Activated CD8-positive, alpha-beta memory T cell treated with anti-CD3 and anti-CD28 coated beads for 1 hour (primary cell): ENCODE measurements at places on chromosomes 2 and 18.

- DNase-seq: no peak
These were observed 532.3 kb downstream of the SLC4A3 start for GRCh38 chr2:220159738-220160137.

- DNase-seq: no peak
These were observed 28.1 kb upstream of the PTPN2 start for GRCh38 chr18:12911929-12912703.

DNA sequence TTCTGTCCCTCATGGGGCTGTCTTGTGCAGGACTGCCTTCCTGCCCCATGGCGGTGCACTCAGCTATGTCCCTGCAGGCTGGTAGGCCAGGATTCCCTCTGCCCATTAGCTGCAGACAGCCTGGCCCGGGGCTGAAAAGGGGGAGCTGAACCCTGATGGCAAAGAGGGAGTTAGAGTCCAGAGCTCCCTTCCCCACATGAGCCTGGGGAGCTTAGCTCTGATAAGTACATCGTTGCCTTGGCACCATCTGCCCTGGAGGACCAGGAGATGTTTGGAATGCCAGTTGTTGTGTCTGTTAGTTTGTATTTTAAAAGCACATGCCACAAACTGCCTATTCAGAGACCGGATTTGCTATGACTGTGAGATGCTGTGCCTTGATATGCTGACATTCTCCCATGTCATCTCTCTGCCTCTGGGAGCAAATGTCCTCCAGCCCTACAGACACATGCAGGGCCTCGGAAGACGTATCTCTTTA, 65.1 kb upstream of the AFF3 start:
- no peak for DNase-seq

- DNase-seq: no peak
These were observed 29.5 kb downstream of the RAB31 start for GRCh38 chr18:9737472-9738121.

DNA sequence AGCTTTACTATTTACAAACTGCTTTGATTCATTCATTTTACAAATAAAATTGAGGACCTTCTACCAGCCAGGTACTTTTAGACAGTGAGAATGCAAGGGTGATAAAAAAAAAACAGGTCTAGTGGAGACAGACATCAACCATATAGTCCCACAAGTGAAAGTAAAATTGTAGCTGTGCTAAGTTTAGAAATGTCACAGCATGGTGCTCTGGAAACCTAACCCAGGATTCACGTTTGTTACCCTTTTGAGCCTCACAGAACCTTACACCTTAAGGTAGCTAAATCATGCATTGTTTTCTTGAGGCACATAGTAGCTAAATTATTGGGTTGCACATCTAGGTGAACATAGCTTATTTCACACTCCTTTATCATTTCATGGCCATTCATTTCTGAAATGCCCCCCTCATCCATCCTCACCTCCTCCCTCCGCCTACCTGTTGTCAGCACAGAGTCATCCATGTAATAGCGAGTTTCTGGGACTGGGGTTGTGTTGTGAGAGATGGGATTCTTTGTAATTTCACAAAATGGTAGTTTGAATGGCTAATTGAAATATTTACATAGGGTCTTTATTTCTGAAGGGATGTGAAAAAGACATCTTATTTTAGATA, 7.1 kb downstream of the MTA3 start:
- DNase-seq: no peak

DNA sequence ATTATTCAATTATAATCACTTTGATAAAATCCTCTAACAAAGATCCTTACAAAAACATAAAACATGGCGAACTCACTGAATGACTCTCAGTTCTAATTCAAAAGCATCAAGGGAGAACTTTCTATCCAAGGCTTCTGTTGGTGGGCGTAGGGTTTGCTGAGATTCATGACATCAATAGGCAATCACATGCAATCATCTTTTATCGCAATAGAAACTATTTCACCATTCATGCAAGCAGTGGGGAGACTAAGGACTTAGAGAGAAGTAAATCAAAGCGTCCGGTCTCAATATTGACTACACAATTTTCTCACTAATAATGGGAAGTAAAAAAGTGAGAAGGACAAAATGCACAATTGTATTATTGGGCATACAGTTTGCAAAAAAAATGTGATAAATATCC, 168.7 kb downstream of the SCG2 start:
- no peak for DNase-seq

DNA sequence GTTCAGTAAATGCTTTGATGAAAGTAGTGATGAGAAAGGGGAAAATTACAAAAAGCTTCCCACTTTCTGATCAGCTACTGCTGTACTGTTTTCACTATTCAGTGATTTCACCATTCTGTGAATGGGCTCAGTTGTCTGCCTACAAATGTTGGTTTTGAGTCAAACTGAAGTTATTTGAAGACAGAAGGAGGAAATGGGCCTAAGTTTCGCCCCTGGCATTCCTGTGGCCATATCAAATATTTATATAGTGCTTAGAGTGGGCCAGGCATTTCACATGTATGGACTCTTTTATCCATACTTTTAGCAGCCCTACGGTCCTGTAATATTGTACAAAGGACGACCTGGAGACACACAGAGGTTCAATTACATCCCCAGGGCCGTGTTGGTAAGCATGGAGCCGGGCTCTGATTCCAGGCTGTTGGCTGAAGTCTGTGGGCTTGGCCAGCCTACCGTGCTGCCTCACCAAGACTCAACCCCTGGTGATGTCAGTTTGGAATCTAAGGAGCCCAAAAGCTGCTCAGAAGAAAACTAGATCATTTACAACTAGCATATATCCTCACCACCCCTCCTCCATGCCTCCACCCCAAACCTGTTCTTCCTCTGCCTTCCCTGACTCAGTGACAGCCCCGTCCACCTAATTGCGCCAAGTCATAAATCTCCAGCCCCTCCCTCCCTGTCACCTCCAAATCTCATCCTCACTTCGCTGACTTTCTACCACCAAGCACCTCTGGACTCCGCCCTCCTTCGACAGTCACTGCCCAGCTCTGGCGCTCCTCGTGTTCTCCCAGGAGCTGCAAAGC, 10.1 kb upstream of the GRHL1 start:
- no peak for DNase-seq

DNA sequence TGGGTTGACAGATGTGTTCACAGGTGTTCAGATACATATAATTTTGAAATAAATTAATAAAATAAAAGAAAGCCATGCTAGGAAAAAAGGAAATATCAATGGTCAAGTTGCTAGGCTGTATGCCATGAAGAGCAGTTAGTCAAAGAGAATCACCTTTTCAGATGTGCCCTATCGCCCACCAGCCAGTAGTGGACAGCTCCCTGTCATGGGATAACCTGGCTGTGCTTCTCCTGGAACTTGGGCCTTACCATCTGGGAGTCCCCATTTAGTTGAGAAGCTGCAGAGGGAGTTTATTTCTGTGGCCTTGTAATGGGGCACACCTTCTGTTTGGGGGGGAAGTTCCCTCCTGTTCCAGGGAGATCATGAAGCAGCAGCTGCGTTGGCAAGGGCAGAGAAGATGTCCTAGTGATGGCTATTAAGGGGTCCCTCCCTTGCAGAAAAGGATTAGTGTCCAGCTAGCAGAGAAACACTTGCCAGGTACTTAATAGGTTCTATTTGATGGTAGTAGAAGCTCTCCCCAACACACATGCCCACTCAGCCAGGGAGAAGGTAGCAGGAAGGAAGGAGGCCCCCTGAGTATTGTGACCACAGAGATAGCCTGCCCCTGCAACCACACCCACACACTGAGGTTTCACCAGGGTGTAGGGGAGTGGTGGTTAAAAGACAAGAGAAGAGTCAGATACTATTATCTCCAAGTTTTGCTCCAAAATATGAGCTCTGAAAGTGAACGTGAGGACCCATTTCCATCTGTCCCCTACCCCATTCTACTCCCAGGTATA, 117.7 kb downstream of the B3GNT2 start:
- DNase-seq: no peak

DNA sequence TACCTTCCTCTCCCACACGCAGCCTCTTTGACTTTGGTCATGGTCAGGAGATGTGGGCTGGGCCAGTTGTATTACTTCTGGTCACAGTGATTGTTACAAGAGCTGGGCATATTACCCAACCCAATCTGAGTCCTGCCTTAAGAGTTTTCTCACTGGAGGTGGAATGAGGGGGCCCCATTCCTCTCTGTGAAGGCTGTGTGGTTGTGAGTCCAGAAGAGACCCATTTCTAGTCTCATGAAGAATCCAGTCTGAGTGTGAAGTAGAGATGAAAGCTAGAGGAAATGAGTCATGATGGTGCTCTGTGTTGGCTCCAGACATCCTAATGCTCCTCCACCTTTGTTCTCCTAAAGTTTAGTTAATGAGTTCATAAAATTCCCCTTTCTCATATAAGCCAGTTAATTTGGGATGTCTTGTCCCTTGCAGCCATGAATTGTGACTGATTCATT, 50.8 kb upstream of the RASGRP3 start:
- DNase-seq: no peak

DNA sequence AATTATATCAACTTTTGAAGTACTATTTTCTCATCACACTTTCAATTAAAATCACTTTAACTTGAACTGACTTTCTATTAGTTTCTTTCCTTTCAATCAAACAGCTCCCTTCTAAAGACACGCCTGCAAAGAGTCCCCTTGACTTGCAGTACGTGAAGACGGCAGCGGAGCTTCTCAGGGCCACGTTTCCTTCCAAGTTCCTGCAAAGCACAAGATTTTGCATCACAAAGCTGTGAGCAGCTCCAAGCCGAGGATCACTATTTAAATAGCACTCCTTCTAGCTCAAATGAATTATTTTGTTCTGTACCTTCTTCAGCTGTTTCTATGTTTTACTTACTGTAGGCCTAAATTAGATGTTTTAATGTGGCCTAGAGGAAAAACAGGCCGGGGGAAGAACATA, 30.8 kb downstream of the SH3YL1 start:
- no peak for DNase-seq

DNA sequence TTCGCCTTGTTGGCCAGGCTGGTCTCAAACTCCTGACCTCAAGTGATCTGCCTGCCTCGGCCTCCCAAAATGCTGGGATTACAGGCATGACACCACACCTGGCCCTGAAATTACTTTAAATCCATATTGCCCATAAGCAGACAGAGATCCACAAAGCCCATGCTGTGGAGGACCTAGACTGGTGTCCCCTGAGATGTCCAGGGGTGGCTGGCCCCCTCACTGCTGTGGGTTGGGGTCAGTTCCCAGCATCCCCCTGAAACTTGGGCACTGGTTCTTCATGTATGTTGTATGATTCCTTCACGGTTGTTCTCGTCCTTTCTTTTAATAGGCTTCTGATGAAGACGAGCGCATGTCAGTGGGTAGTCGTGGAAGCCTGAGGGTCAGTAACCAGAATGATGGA, 78.1 kb upstream of the RBM44 start:
- DNase-seq: no peak

DNA sequence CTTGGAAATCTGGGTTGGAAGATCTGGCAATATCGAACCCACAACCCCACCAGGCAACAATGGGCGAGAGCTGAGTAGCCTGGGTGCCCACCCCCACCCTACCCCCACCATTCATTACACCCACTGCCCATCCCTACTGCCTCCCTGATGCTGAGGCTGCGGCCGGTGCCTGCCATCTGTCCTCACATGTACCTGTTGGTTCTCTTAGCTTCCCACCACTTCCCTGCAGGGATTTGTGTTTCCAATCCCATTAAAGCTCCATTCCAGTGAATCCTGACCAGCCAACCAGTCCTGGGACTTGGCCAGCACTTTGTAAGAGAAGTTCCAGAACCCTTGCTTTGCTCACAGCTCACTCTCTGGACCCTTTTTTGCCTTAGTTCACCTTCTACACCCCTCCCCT, 163.0 kb upstream of the SH3BP4 start:
- DNase-seq: no peak

DNA sequence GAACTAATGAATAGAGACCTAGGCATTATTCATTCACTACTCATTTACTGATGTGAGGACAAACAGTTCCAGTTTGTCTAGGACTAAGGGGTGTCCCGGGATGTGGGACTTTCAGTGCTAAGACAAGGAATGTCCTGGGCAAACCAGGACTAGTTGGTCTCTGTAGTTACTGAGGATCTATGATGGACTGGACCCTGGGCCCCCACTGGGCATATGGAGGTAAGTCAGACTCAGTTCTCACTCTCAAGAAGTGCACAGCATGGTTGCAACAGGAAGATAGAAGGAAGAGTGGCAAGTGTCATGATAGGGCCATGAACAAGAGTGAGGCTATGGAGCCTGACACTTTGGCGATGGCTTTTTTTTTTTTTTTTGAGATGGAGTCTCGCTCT, 128.2 kb downstream of the MYCN start:
- DNase-seq: no peak

DNA sequence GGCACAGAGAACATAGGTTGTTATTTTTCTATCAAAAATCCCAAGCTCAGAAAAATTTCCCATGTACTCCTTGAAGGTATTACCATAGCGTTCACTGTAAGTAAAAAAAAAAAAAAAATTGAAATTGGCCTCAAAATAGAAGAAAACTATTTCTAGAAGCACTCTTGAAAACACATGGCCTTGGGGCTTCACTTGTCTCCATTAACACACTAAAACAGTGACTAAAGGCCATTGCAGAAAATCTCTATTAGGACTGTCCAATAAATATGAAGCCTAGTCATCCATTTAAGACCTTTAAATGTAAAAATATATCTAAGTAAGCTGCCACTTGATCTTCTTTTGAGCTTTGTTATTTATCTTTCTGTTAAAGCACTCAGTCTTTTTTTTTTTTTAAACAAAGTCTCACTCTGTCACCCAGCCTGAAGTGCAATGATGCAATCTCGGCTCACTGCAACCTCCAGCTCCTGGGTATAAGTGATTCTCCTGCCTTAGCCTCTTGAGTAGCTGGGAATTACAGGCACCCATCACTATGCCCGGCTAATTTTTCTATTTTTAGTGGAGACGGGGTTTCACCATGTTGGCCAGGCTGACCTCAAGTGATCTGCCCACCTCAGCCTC, 35.8 kb downstream of the CCDC68 start:
- DNase-seq: no peak

- DNase-seq: no peak
These were observed 71.7 kb downstream of the PTRHD1 start for GRCh38 chr2:24721470-24721869.

- no peak for DNase-seq
These were observed 427.7 kb downstream of the TGIF1 start for GRCh38 chr18:3877678-3878077.

- no peak for DNase-seq
These were observed 147.7 kb upstream of the GATA6 start for GRCh38 chr18:22021701-22022100.

GRCh38 chr2:233468047-233468740, 98.4 kb downstream of the USP40 start:
- DNase-seq: no peak

GRCh38 chr2:8154270-8154669, 527.6 kb upstream of the ID2 start:
- DNase-seq: no peak

GRCh38 chr18:54967786-54968185, 8.5 kb upstream of the CCDC68 start:
- DNase-seq: no peak

GRCh38 chr2:200693836-200694470, 108.1 kb downstream of the AOX1 start:
- DNase-seq: no peak

DNA sequence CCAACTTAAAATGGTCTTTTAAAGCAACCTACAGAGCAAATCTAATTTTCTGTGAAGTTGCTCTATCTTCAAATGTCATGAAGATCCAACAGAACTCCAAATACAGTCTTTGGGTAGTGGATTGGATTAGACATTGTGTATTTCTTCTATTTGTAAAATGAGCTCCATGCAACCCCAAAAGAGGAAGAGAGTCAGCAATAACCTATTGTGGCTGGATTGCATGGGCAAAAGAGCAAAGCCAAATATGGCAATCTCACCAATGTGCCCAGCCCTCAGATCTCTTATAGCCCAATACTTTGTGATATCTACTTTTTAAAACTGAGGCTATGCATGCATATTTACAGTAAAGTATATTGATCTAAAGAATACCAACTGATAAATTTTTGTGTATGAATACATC, 146.3 kb downstream of the TXNL1 start:
- no peak for DNase-seq

- no peak for DNase-seq
These were observed 341.2 kb downstream of the ZNF521 start for GRCh38 chr18:25010623-25011374.
